Kidney tubule cell (primary cell): ENCODE measurements at places on chromosomes 4 and X.
A peak's percentile ranks its signal among the peaks of the same experiment; 100 is the strongest.

DNA sequence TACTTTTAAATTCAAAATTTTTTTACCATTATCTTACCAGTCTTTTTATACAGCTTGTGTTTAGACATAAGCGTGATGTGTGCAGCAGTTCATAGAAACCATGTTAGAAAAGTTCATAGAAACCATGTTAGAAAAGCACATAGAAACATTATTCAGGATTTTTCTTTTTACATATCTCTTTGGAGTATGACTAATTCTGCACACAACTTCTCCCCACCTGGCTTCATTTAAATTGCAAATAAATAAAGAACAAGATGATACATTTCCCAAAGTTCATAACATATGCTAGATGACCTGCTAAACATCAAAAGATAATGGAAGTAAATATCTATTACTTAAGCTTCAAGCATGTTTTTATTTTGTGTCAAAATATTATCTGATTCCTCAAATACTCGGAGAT is 201.9 kb downstream of the BANK1 start:
- DNase-seq: no peak

GRCh38 chrX:95953564-95953963 is 731.1 kb upstream of the DIAPH2 start:
- no peak for DNase-seq

GRCh38 chr4:58734030-58734674 is 1624.0 kb upstream of the IGFBP7 start:
- peak; percentile 22 for DNase-seq

GRCh38 chr4:56206258-56206657 is 181.0 kb downstream of the AASDH start:
- no peak for DNase-seq

GRCh38 chr4:56613101-56613862 is 67.8 kb downstream of the HOPX start:
- peak; percentile 97 for DNase-seq

DNA sequence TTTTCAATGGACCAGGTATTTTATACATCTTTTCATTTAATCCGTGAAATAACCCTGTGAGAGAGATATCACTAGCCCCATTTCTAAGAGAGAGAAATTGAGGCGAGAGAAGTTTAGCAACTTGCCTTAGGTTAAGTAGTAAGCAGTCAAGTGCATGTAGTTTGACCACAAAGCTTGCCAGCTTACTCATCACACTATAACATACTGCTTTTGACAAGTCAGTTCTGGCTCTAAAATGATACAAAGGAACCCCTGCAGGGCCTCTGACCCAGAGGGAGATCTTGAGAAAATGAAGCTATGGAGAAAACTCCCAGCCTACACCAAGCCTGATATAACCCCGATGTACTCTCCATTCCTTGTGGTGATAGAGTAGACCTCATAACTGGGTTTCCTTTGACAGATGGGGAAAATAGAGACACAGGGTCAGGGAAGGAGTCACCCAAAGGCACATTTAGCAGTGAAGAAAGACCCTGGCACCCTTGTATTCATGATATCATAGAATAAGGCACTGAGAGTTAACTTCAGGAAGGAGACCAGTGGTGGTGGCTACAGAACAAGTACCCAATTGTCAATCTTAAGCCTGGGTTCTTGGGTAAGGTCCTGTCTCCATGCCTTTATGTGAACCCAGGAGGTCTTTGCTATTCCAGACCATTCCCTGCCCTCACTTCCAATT is 60.2 kb upstream of the MSN start:
- DNase-seq: peak; percentile 15

GRCh38 chrX:1596676-1597344 is 5.4 kb downstream of the AKAP17A start:
- no peak for DNase-seq

GRCh38 chr4:134320048-134320447 is 118.5 kb upstream of the PABPC4L start:
- DNase-seq: peak; percentile 44

- DNase-seq: peak; percentile 97
These were observed 203.8 kb upstream of the HS3ST1 start for GRCh38 chr4:11632483-11632882.

DNA sequence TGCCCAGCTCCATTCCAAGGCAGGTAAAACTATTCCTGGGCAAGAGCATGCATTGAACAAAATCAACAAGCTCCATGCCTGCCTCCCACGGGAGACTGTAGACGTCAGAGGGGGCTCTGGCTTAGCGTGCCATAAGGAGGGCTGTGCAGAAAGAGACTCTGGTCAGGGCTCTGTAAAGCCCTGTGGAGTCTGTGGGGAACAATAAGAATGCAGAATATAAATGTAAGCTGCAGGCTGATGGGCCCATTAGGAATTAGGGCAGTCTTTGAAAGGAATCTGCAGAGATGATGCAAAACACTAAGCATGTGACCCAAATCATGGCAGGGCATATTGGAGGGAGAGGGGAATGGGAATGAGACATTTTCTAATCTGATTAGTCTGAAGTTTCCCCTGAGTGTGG is 170.3 kb downstream of the EFHC2 start:
- no peak for DNase-seq

- no peak for DNase-seq
These were observed 170.0 kb upstream of the RPL34 start for GRCh38 chr4:108450236-108450898.

- no peak for DNase-seq
These were observed 147.9 kb downstream of the FBXO8 start for GRCh38 chr4:174135530-174135929.
